Mesothelial cell of epicardium (in vitro differentiated cells): ENCODE measurements at places on chromosomes 2 and 18.
A peak's percentile ranks its signal among the peaks of the same experiment; 100 is the strongest.

GRCh38 chr2:98161186-98161585 is 74.2 kb downstream of the VWA3B start:
- DNase-seq: no peak

- no peak for DNase-seq
Measured at GRCh38 chr2:154591294-154591820, 107.1 kb upstream of the KCNJ3 start.

DNA sequence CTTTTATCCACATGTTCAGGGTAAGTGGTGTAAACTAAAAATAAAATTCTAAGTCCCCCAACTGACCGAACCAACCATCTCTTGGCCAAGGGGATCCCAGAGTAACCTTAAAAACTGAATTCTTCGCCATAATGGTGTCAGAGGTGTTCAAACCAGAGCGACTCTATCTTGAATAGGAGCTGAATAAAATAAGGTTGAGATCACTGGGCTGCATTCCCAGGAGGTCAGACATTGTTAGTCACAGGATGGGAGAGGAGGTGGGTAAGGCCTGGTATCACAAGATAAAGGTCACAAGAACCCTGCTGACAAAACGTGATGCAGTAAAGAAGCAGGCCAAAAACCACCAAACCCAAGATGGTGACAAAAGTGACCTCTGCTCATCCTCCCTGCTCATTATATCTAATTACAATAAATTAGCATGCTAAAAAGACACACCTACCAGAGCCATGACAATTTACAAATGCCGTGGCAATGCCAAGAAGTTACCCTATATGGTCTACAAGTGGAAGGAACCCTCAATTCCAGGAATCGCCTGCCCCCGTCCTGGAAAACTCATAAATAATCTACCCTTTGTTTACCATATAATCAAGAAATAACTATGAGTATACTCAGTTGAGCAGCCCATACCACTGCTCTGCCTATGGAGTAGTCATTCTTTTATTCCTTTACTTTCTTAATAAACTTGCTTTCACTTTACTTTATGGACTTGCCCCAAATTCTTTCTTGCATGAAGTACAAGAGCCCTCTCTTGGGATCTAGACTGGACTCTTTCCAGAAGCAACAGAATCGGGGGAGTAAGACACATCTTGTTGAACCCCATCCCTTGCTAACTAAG is 302.4 kb downstream of the STK39 start:
- DNase-seq: no peak

- DNase-seq: no peak
Measured at GRCh38 chr2:207812726-207813080, 43.0 kb upstream of the FZD5 start.

- no peak for DNase-seq
Measured at GRCh38 chr2:234788841-234789240, 163.0 kb upstream of the SH3BP4 start.

GRCh38 chr18:75161256-75162028 is 47.5 kb downstream of the PTGR3 start:
- no peak for DNase-seq

GRCh38 chr18:26405190-26405801 is 143.1 kb downstream of the KCTD1 start:
- DNase-seq: no peak

DNA sequence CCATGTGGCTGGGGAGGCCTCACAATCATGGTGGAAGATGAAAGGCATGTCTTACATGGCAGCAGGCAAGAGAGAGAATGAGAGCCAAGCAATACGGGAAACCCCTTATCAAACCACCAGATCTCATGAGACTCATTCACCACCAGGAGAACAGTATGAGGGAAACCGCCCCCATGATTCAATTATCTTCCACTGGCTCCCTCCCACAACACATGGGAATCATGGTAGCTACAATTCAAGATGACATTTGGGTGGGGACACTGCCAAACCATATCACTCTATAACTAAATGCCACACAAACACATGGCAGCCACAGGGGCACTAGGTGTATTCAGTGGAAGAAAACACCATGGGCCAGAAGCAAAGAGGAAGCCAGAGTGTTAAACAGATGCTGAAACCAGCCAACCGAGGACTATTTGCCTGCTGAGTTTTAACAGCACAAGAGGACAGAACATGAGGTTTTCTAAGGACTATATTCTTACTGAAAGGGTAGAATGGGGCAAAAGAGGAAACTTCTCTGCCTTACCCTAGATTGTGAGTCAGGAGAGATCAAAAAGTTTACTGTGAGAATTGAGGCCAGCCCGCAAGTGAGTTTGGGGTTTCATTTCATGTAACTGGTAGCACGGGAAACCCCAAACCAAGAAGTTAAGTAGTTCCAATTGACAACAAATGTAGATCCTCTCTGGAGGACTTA is 49.2 kb downstream of the SIGLEC15 start:
- no peak for DNase-seq

DNA sequence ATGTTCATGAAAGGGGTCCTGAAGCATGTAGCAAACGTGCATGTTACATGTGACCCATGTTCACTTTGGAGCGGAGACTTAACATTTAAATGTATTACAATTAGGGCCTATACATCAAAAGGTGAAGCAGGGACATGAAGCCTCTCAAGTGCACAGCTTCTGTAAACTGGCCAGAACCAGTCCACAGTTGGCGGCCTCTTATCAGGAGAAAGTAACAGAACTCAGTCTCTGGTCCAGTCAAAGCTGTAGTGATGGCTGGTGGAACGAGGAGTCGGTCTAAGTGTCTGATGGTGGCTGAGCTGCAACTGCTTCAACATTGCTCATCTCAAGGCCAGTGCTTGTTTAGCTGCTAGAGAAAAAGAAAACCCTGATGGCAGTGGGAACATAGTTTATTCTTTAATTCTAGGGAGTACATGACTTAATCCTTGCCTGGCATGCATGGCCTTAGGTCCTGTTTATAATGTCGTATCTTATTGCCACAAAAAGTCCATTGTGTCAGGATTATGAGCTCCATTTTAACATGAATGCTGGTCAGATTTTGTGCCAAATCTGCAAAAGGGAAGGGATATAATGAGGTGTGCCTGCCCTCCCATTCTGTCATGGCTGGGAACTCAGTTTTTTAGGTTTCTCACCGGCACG is 22.2 kb upstream of the YES1 start:
- DNase-seq: no peak

DNA sequence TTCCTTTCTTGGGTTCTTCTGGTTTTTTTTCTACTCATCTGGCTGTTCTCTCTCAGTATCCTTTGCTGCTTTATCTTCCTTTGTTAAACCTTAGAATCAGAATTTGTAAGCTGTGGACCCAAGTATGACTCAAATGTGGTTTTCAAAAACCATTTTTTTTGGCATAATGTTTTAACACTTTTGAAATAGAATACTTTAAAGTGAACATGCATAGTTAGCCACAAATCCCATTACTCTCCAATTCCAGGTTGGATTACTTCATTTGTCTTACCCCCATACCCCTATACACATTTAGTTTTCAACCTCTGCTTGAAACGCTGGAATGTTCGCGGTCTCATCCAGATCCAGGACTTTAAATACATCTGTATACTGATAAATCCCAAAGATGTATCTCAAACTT is 29.1 kb downstream of the ALMS1 start:
- no peak for DNase-seq

GRCh38 chr2:222734703-222735014 is 63.2 kb downstream of the MOGAT1 start:
- DNase-seq: no peak

- DNase-seq: no peak
Measured at GRCh38 chr2:122148128-122148767, 392.8 kb downstream of the TSN start.

- DNase-seq: no peak
Measured at GRCh38 chr2:239201884-239202283, 198.9 kb downstream of the HDAC4 start.

DNA sequence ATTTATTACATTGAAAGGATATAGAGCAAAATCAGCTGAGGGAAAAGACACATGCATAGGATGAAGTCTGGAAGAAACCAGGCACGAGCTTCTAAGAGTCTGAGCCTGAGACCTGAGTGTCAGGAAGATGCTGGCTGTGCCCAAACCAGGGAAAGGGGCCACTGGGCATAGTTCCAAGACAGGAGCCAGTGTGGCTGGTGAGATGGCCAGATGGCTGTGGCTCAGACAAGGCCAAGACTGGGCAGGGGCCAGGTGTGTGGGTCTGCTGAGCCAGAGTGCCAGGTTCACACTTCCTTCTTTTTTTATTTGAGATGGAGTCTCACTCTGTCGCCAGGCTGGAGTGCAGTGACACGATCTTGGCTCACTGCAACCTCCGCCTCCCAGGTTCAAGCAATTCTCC is 95.5 kb upstream of the ATG16L1 start:
- DNase-seq: no peak

- DNase-seq: no peak
Measured at GRCh38 chr2:159457589-159457988, 158.8 kb downstream of the BAZ2B start.

DNA sequence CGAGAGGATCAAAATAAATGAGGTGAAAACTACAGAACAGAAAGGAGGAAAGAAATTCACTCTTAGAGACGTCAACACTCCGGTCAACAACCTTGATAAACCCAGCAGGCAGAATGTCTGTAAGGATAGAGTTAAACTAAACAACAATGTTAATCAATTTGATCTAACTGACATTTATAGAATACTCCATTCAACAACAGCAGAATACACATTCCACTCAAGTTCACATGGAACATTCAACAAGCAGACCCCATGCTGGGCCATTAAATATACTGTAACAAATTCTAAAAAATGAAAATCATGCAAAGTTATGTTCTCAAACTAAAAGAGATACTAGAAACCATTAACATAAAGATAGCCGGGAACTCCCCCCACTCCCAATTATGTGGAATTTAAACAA is 41.8 kb downstream of the FAM210A start:
- no peak for DNase-seq

DNA sequence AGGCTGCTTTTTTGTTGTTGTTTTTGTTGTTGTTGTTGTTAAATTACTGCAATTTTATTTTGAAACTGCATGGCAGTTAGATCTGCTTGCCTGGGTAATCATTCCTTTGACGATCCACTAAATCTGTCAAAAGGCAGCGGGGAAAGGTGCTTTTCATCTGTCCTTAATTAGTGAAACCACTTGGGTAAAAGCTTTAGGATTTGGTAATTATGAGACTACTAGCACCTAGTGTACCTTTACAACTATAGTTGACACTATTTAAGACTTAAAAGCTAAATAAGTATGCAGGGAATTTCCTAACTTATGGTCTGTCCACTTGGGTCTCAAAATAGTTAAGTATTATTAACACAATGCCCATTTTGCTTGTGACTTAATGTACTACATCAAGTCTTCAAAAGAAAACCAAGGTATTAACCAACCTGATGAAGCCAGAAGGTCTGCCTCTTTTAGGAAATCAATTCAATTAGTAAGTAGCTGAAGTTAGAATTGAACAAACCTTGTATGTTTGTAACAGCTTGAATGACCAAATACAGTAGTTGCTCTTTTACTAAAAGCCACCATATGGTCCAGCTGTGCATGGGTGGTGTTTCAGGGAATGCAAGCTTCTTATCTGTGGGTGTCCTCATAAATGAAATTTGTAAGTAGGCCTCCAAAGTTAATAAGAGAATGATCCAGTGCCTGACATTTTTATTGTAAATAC is 44.8 kb downstream of the NAB1 start:
- DNase-seq: no peak

DNA sequence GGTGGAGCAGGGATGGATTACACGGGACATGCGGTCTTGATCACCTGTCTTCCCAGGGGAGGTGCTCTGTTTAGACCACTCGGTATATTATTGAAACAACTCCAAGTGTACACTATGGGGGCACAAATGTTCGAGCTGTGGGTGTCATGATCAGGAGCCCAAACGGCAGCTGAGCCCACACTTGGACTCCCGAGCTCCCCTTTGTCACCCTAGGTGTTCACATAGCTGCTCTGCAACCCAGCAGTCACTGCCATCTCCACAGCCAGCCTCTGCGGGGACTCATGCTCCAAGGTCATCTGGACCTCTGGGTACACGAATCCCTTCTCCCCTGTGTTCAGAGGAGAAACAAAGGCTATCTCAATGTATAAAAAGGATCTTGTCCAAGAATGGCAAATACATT is 46.0 kb downstream of the CAPN13 start:
- DNase-seq: no peak

DNA sequence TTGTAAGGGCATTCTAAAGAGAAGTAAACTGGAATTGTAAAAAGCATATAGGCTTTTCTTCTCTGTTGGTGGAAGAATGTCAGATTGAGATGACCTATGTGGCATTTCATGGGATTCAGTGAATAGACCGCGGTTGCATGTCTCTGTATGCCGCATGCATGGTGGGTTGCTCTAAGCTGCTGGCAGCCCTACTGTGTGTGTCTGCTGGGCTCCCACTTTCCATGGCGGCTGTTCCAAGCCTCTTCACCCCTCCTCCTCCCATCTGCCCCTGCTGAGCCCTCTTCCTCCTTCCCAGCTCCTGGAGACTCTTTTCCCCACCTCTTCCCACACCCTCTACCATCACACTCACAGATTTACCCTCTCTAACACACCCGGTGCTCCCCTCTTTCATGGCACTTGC is 12.6 kb downstream of the ATP6V1C2 start:
- no peak for DNase-seq

GRCh38 chr2:109475531-109476210 is 138.1 kb downstream of the SEPTIN10 start:
- DNase-seq: no peak

- no peak for DNase-seq
Measured at GRCh38 chr2:227805578-227805977, 8.1 kb upstream of the CCL20 start.

GRCh38 chr2:60958800-60959199 is 58.7 kb upstream of the PEX13 start:
- no peak for DNase-seq

GRCh38 chr2:208183526-208183925 is 6.3 kb downstream of the C2orf80 start:
- no peak for DNase-seq

- no peak for DNase-seq
Measured at GRCh38 chr2:127759931-127760330, 51.0 kb downstream of the WDR33 start.

GRCh38 chr2:95056044-95056443 is 30.5 kb downstream of the MAL start:
- no peak for DNase-seq

DNA sequence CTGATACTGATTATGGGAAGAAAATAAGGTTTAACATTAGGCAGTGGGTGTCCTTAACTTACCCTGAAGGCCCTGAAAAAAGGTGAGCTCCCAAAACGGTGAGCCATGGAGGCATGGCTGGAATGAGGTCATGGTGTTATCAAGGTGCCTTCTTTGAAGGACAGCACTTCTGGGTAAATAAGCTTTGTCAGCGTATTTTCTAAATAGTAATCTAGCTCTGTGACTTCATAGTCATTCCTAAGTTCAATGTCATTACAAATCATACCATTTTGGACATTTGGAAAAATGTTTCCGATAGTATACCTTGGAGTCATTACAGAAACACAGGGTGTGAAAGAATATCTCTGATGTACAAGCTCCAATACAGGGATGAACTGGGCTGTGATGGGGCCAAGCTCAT is 35.2 kb upstream of the CNGA3 start:
- no peak for DNase-seq

- no peak for DNase-seq
Measured at GRCh38 chr2:223467196-223467595, 135.0 kb downstream of the SCG2 start.

GRCh38 chr2:26876260-26876659 is 28.3 kb downstream of the DPYSL5 start:
- DNase-seq: no peak

GRCh38 chr2:72914589-72915319 is 2.6 kb upstream of the EMX1 start:
- DNase-seq: no peak

GRCh38 chr2:127577973-127578372 is 42.5 kb downstream of the MYO7B start:
- DNase-seq: peak; percentile 16
